A549 treated with CpdA at 1 μM for 4 hours (cell line): ENCODE measurements at places on chromosomes 5 and 9. TPM values are rescaled to one million over a fixed set of nuclear protein-coding genes. Genes with fewer than 3 reads are reported as not detected.

Gene IGIP
- 0.91 to 1.2 TPM (median 1.0 TPM) in 5 replicates for total RNA-seq

Gene BSPRY
- total RNA-seq, result 0.06 to 0.12 TPM (median 0.07 TPM) in 3 of 5 replicates, not detected in the others

Gene RPS14
- total RNA-seq, result 2,817 to 3,200 TPM (median 3,076 TPM) in 5 replicates

Gene PTRH1
- 11.1 to 17.9 TPM (median 15.6 TPM) in 5 replicates for total RNA-seq

Gene CDKN2B-AS1
- not detected in 5 replicates for total RNA-seq

Gene EIF4E1B
- total RNA-seq, result not detected in 5 replicates

Gene ROPN1L
- 1.9 to 2.7 TPM (median 2.3 TPM) in 5 replicates for total RNA-seq

Gene PCDHB11
- total RNA-seq, result 0.06 to 0.14 TPM (median 0.09 TPM) in 5 replicates

Gene DAPK1
- total RNA-seq, result 12.9 to 20.8 TPM (median 17.9 TPM) in 5 replicates

Gene RIOK2
- total RNA-seq, result 18.1 to 30.3 TPM (median 21.9 TPM) in 5 replicates

Gene MEIKIN
- not detected in 5 replicates for total RNA-seq

Gene EXOSC3
- 73.8 to 95.9 TPM (median 91.4 TPM) in 5 replicates for total RNA-seq

Gene DBH
- not detected in 5 replicates for total RNA-seq

Gene PCDHGA12
- 0.02 TPM in 1 of 5 replicates, not detected in the others for total RNA-seq

Gene MAMDC2
- 0.17 to 0.38 TPM (median 0.25 TPM) in 5 replicates for total RNA-seq

Gene PCDHGC5
- total RNA-seq, result 0.05 TPM in 1 of 5 replicates, not detected in the others

Gene FOXD4L6
- 0.06 TPM in 1 of 5 replicates, not detected in the others for total RNA-seq

Gene TRIM7
- total RNA-seq, result 27.2 to 44.1 TPM (median 42.4 TPM) in 5 replicates

Gene DMRT3
- total RNA-seq, result not detected in 5 replicates

Gene OCLN
- 10.4 to 17.4 TPM (median 11.9 TPM) in 5 replicates for total RNA-seq
